ENCODE measurements at places on chromosomes 12 and 14.
A peak's percentile ranks its signal among the peaks of the same experiment; 100 is the strongest.

DNA sequence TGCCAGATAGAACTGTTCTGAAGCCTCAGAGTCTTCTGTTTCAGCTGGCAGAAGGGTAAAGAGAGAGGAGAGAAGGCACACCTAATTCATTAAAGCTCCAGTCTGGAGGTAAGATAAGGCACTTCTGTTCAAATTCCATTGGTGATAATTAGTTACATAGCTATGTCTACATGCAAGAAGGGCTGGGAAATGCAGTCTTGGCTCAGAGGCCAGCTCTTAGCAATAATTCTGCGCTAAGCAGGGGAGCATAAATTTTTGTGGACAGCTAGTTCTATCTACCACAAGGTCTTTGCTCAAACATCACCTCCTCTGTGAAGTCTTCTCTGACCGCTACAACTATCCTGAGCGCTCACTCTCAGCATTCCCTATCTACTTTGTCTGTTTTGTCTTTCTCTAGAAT, 14.3 kb upstream of the E2F7 start:
- DNase-seq, result no peak

GRCh38 chr12:104648756-104649155, 192.0 kb downstream of the CHST11 start:
- DNase-seq, result no peak

DNA sequence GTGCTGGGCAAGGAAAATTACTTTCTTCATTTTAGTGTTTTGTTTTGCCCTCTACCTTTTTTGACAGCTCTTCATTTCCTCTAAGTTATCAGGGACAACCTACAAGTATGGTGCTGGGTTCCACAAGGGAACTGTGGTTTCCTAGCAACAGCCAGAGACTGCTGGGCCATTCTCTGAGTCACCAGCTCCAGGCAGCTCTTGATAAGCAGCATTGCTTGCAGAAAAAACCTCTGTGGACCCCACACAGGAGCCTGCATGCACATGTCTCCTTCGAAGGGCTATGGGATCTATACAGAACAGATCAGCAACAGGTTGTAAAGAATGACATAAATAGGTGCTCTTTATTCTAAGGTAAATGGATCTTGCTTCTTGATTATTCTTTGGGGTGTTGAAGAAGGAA, 81.0 kb upstream of the CCDC196 start:
- DNase-seq, result no peak

- no peak for DNase-seq
Measured at GRCh38 chr14:68349900-68350629, 442.8 kb downstream of the ZFP36L1 start.

- DNase-seq, result no peak
Measured at GRCh38 chr12:56161690-56162351, 3.7 kb downstream of the MYL6 start.

DNA sequence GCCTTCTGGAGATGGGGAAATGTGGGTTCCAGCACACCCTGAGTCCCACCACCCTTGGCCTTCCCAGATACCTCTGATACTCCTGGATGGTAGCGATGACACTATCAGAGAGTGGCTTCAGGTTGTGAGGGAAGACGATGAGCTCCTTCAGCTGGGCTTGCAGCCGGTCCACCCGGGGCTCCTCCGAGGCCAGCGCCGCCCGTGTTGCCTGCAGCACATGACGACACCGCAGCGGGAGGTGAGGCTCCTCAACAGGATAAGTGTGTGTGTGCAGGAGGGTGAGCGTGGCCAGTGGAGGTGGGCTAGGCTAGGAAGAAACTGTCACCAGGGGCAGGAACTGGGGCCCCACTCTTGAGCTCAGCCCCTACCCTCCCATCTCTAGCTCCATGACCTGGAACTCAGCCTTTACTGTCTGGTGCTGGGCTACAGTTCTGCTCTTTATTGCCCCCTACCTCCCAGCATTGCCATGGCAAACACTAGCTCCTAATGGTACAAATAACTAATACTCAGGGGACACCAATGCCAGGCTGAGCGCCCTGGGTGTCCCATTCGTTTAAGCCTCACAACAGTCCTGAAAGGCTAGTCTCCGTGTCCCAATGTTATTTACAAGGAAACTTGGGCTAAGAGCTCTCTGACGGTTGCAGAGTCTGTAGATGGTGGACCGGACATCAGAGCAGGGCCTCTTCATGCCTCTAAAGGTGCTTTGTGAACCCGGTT, 64.1 kb downstream of the SYNE3 start:
- DNase-seq, result peak; percentile 45

GRCh38 chr14:99117671-99118045, 154.3 kb downstream of the BCL11B start:
- DNase-seq, result no peak

GRCh38 chr12:69688471-69689427, 10.4 kb downstream of the BEST3 start:
- peak; percentile 61 for DNase-seq

DNA sequence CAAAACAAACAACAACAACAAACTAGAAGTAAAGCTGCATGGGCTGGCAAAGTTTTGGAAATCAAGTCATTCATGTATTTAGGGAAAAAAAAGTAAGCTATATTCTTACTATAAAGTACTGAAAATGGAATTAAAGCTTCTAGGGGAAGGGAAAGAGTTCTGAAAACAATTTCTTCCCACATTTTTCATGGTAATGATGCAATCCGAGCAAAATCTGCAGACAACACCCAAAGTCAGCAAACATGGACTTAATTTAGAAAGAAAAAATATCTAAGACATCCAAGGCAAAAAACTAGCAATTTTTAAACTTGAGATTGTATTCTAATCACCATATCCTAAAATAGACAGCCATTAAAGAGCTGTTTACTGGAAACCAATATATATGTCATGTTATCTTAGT, 86.3 kb downstream of the LRP6 start:
- no peak for DNase-seq

DNA sequence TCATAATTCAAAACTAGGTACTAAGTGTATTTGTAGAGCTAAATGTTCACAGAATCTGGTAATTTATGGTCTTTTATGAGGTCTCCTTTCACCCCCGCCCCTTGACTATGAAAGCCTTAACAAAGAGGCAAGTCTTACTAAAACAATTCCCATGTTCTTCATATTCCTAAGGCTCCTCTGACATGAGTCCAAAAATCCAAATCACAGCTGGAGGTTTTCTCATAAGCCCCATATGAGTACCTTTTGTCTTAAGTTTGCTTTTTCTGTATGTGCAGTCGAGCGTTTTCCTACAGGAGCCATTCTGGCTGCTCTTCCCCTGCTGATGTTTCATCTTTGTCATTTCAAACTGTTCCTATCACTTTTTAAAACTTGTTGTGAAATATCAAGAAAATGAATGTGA, 55.2 kb downstream of the SIX1 start:
- no peak for DNase-seq

DNA sequence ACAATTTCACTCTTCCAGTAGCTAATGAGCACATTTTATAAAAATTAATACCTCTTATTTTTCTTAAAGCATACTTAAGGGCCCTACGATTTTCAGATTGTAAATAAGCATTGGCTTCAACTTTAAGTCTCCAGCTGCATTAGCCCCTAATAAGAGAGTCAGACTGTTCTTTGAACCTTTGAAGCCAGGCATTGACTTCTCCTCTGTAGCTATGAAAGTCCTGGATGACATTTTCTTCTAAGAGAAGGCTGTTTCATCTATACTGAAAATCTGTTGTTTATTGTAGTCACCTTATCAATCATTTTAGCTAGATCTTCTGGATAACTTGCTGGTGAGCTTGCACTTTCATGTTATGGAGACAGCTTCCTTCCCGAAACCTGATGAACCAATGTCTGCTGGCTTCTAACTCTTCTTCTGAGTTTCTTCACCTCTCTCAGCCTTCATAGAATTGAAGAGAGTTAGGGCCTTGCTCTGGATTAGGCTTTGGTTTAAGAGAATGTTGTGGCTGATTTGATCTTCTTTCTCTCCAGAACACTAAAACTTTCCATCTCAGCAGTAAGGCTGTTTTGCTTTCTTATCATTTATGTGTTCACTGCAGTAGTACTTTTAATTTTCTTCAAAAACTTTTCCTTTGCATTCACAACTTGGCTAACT, 377.1 kb upstream of the RGS6 start:
- no peak for DNase-seq

DNA sequence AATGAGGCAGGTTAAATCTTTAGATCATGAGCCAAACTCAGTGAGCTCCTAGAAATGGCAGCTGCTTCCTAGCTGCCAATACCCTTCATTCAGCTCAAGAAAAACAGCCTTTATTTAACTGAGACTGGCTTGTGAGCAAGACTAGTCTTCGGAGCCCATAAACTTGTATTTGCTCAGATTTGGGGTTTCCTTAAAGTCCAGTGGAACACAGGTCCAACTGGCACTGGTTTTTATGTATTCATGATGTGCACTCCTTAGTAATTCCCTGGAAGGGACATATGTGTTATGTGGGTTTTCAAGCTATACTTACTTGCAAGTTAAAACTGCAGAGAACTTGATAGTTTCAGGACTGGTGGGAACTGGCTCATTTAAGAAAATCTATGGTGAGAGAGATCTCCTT, 380.1 kb upstream of the TMEM132C start:
- DNase-seq, result no peak

- DNase-seq, result no peak
Measured at GRCh38 chr12:44873898-44874297, 2.2 kb downstream of the NELL2 start.

All from HEK293T (cell line).